Prostate gland (tissue), 2 donors: ENCODE measurements at places on chromosomes 4 and X. TPM values are rescaled to one million over a fixed set of nuclear protein-coding genes. Genes with fewer than 3 reads are reported as not detected.

GRCh38 chr4:8053688-8054449 is 104.7 kb downstream of the ABLIM2 start:
- H3K27me3 ChIP-seq = no peaks in the 10 kb centered on the region
- DNase-seq = no peak
- H3K27ac ChIP-seq = no peak overlapping the region
- peaks cover 5% of the 10 kb centered on the region for H3K4me1 ChIP-seq
- H3K4me3 ChIP-seq = no peak overlapping the region
- no peaks in the 10 kb centered on the region for H3K36me3 ChIP-seq

The EGF gene
- total RNA-seq = 8.5 TPM

GRCh38 chr4:140996766-140997165 is 136.5 kb downstream of the RNF150 start:
- H3K4me3 ChIP-seq = no peak overlapping the region
- no peak overlapping the region for H3K27ac ChIP-seq
- no peaks in the 10 kb centered on the region for H3K4me1 ChIP-seq
- H3K27me3 ChIP-seq = no peaks in the 10 kb centered on the region
- DNase-seq = no peak

GRCh38 chrX:97844943-97845342 is 961.2 kb downstream of the RPA4 start:
- H3K27me3 ChIP-seq = no peaks in the 10 kb centered on the region
- no peak overlapping the region for H3K4me3 ChIP-seq
- no peak for DNase-seq
- H3K4me1 ChIP-seq = no peaks in the 10 kb centered on the region

The RENBP gene
- 2.4 TPM for total RNA-seq

- no peaks in the 10 kb centered on the region for H3K36me3 ChIP-seq
- DNase-seq = peak; percentile 67
- no peak overlapping the region for H3K4me3 ChIP-seq
- no peaks in the 10 kb centered on the region for H3K27me3 ChIP-seq
- H3K27ac ChIP-seq = no peak overlapping the region
Observed at GRCh38 chr4:186037692-186038658, 31.0 kb upstream of the TLR3 start.

The F8A1 gene
- total RNA-seq = 12.3 TPM

- H3K27ac ChIP-seq = no peak overlapping the region
- H3K4me3 ChIP-seq = no peak overlapping the region
- no peaks in the 10 kb centered on the region for H3K4me1 ChIP-seq
Observed at GRCh38 chr4:8207314-8207713, 8.2 kb downstream of the SH3TC1 start.

DNA sequence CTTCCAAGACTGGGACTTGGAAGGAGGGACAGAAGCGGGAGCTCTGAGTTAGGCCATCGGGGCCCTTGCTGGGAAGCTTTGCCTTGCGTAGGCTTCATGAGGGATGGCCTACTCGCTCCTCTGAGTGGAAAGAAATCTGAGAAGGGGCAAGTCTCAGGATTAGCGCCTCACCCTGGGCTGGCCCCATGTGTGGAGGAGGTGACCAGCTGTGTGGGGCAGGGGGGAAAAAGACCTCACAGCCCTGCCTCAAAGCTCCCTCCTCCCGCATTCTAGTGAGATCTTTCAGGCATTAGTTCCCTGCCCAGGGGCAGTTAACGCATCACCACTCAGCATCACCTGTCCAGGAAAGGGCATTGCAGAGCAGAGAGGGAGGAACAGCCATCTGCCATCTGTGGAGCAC is 156.1 kb downstream of the ENPP6 start:
- H3K36me3 ChIP-seq = no peaks in the 10 kb centered on the region
- H3K4me3 ChIP-seq = no peak overlapping the region
- no peak overlapping the region for H3K27ac ChIP-seq
- no peaks in the 10 kb centered on the region for H3K27me3 ChIP-seq
- H3K4me1 ChIP-seq = no peaks in the 10 kb centered on the region
- DNase-seq = no peak
